ENCODE measurements at places on chromosomes 16 and 17. TPM values are rescaled to one million over a fixed set of nuclear protein-coding genes. Genes with fewer than 3 reads are reported as not detected.

GRCh38 chr16:12869698-12870427 lies 31.5 kb upstream of the SHISA9 start:
- no peaks in the 10 kb centered on the region for H3K36me3 ChIP-seq
- DNase-seq, result no peak
- H3K4me3 ChIP-seq, result no peak overlapping the region
- no peaks in the 10 kb centered on the region for H3K27me3 ChIP-seq
- no peaks in the 10 kb centered on the region for H3K4me1 ChIP-seq

DNA sequence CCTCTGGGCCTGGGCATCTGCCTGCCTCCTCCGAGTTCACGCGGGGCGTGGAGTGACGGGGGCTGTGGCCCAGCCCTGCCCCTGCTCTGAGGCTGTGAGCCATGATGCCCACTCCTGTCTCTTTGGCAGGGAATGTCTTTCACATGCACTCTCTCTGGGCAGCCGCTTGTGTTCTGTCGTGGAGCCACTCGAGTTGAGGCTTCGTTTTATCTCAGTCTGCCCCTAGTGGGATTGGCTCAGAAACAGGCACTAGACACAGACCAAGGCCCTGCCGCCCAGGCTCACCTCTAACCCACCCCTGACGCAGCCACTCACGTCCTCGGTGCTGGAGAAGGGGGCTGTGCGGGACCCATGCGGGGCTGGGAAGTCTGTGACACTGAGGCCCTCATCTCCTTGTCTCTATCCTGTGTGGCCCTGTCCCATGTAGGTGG lies 67.5 kb upstream of the KCTD5 start:
- no peaks in the 10 kb centered on the region for H3K4me1 ChIP-seq
- no peak overlapping the region for H3K27ac ChIP-seq
- peaks cover 25% of the 10 kb centered on the region for H3K36me3 ChIP-seq
- no peak for DNase-seq
- H3K27me3 ChIP-seq, result no peaks in the 10 kb centered on the region

DNA sequence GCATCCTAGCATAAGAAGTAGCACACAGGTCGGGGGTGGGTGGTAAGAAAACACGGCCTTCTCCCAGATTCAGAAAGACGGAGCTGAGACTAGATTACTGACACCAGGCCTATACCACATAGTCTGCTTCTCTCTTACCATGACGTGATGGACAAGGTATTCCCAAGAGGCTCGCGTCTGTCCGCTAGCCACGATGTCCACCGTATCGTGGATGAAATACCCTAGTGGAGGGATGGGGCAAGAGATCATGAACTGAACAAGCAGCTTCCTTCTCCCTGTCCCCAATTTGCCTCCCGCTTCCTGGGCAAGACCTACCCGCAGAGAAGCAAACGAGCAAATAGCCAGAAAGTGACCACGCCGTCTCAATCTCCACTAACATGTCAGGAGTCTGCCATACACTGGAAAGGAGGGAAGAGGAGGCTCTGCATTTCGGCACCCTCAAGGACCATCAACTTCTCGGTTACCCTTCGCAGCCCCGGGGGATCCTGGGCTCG lies 820 bp downstream of the TLCD1 start:
- no peak overlapping the region for H3K4me3 ChIP-seq
- peak overlapping the region; percentile 67 for H3K27ac ChIP-seq
- no peaks in the 10 kb centered on the region for H3K4me1 ChIP-seq
- no peaks in the 10 kb centered on the region for H3K27me3 ChIP-seq
- H3K36me3 ChIP-seq, result peaks cover 5% of the 10 kb centered on the region

Gene STUB1
- 121 TPM for polyA plus RNA-seq

Gene ABCC6
- 100 TPM for polyA plus RNA-seq

Measured in small intestine (tissue), 16 donors.